ENCODE measurements at places on chromosomes 2 and 18.

DNA sequence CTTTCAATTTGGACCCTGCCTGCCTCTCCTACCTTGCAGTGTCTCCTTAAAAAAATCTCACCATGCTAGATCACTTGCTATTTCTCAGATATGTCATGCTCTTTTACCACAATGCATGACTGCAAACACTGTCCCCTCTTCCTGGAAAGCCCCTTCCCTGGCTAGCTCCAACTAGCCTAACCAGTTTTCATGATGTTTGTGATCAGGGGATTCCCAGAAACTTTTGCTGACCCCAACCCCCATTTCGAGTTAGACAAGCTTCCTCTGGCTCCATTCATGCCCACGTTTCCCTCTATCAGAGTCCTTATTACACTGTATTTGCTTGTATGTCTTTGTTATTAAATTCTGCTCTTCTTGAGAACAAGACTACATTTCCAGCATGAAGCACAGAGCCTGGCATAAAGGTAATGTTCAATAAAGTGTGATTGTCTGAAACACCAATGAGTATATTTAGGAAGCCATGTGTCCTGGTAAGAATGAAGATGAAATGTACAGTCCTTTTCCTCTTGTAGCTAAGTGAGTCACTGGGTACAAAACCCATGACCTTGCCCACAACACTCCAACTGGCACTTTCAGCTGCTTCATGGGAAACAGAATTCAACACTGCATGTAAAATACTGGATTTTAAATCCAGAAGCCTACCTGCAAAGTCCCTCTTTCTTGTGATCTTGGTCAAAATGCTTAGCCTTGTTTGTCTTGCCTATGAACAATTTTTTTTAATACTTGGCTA, 62.0 kb upstream of the ATL2 start:
- DNase-seq: no peak

- DNase-seq: no peak
Measured at GRCh38 chr2:8028036-8028435, 653.8 kb upstream of the ID2 start.

DNA sequence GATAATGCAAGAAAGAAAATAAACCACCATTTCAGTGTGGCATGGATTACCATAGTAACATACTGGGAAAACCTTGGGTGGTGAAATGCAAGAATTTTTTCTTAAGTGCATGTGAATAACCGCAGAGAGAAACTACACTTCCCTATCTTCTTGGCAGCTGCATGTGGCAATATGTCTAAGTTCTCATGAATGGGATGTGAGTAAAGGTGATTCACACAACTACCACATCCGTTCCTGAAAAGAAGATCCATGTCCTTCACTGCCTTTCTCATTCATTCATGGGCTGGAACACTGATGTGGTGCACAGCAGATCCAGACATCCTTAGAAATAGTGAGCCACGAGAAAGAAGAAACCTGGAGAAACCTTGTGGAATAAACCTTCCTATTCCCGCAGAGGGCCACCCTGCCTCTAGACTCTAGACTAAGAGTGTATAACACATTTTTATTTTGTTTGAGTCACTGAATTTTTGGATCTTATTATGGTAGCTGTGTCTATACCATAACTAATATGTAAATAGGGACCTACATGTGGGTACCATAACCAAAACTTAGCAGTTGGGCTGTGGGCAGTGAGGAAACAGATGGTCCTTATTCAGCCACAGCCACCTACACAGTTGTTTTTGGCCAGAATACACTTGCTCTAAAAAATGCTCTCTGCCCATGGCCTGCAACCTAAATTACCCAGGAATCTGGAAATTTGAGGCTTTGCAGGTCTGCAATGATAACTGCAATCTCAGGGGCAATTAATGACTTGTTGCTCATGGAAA, 573.3 kb downstream of the LRP1B start:
- peak; percentile 80 for DNase-seq

GRCh38 chr2:161122772-161123530, 37.3 kb upstream of the TANK start:
- peak; percentile 96 for DNase-seq

- DNase-seq: no peak
Measured at GRCh38 chr2:96163768-96164429, 18.7 kb upstream of the DUSP2 start.

- no peak for DNase-seq
Measured at GRCh38 chr18:34126121-34126520, 98.6 kb downstream of the NOL4 start.

- DNase-seq: peak; percentile 33
Measured at GRCh38 chr2:84302513-84303412, 156.3 kb downstream of the SUCLG1 start.

GRCh38 chr2:50529600-50530218, 502.2 kb downstream of the NRXN1 start:
- peak; percentile 46 for DNase-seq

All from fibroblast of skin of abdomen (primary cell).